Caki2 (cell line): ENCODE measurements at places on chromosomes 3 and 15. TPM values are rescaled to one million over a fixed set of nuclear protein-coding genes. Genes with fewer than 3 reads are reported as not detected.
A peak's percentile ranks its signal among the peaks of the same experiment; 100 is the strongest.

GRCh38 chr3:151964743-151965142 is 91.3 kb downstream of the SUCNR1 start:
- no peak for DNase-seq

DNA sequence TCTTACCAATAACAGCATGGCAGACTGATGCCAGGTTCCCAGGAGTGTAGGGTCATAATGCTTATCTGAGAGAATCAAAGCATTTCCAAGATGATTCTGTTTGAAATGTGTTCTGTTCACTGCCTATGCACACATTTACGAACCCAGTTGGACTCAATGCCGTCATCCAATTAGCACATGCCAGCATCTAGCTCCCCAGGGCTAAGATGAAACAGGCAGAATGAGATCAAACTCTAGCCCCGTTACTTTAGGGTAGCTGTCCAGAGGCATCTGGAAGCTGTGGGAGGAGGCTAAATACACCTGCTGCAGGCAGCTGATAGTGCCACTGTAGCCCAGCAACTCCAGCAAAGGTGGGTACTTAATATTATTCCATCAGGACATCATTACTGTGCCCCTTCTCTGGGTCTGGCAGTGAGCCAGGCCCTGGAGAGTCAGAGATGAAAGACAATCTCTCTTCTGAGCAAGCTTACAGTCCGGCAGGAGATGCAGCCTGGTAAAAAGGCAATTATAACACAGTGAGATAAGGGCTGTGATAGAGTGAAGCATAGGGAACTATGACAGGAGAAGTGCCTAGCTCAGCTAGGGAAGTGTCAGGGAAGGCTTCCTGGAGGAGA is 156.4 kb upstream of the PPP2R3A start:
- DNase-seq = no peak

- DNase-seq = no peak
These were observed 211.1 kb upstream of the ADAMTS9 start for GRCh38 chr3:64898941-64899340.

The ILDR1 gene
- not detected in 2 replicates for total RNA-seq

DNA sequence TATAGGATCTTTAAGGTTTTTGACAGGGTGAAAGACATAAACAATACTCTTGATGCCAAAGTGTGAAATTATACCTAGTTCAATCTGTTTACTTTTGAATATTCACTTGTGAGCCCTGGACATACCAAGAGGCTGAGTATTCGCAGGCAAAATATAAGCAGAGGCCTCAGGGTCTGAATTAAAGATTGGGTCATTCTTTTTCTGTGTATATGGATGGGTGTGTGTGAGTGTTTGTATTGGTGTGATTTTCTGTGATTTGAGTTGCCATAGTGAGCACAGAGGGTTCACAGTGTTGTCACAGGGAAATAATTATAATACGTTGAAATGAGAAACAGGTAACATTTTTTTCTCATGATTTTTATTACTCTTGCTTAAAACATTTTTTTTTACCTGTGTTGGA is 770.7 kb upstream of the ALCAM start:
- no peak for DNase-seq

DNA sequence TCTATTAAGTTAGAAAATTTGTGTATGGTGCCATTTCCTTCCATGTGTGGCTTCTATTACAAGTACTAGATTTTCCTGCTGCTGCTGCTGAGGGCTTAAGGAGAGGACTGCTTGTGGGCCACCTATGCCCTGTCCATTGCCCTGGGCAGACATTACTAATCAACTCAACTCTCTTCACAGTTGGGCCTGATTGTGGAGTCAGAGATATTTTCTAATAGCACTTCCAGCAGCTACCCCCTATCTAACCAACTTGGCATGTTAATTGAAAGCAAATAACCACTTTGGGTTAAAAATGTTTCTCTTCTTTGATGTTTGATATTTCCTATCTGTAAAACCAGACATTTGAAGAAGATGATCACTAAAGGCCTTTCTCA is 242.0 kb downstream of the EDEM1 start:
- DNase-seq = no peak

GRCh38 chr3:29181872-29182271 is 99.0 kb upstream of the RBMS3 start:
- no peak for DNase-seq

DNA sequence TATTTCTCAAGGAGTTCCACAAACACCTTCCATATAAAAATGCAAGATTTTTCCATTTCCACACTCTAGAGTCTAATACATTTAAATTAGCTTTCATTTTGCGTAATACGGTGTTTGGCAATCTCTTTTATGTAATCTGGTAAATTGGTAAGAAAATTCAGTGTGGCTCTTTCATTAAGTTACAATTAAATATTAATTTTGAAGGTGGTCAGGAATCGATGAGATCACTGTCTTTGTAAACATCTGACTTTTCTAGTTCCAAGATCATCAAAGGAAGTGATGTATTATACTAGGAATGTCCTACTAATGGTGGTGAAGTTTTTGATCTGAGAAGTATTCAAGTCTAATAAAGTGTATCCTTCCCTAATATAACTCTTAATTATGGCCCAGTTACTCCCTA is 1.1 kb upstream of the UTS2B start:
- peak; percentile 57 for DNase-seq

DNA sequence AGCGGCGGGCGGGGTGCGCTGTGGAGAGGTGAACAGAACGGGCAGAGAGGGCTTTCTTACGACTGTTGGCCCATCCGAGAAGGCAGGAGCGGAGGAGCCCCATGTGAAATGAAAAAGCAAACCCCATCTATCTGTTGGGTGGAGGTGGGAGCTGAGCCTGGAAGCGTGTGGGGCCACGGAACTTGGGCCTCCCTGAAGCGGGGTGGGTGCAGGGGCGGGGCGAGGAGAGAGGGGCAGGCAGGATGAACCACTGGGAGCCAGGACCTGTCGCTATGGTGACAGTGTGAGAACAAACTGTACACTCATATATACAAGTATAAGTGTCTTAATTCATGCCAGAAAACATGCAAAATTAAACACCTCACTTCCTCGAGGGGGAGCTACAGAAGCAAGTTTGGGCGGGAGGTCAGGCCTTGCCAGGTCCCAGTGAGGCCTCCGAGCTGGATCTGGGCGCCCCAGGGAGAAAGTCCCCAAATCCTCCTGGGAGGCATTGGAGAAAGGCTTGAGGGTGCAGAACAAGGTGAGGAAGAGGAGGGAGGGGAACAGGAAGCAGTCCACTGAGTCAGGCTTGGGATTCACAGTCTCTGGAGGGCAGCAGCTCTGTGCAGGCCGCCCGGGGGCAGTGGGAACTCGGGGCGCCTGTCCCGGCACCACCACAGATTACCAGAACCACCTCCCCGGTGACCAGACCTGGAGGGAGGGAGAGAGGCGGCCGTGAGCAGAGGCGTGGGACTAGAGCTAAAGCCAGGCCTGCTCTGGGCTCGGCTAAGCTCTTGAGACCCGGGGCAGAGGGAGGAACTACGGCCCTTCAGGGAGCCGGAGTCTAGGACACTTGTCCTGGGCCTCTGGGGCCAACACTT is 34.8 kb downstream of the RBPMS2 start:
- no peak for DNase-seq

- no peak for DNase-seq
These were observed 1.2 kb upstream of the SHISA5 start for GRCh38 chr3:48505146-48505545.

DNA sequence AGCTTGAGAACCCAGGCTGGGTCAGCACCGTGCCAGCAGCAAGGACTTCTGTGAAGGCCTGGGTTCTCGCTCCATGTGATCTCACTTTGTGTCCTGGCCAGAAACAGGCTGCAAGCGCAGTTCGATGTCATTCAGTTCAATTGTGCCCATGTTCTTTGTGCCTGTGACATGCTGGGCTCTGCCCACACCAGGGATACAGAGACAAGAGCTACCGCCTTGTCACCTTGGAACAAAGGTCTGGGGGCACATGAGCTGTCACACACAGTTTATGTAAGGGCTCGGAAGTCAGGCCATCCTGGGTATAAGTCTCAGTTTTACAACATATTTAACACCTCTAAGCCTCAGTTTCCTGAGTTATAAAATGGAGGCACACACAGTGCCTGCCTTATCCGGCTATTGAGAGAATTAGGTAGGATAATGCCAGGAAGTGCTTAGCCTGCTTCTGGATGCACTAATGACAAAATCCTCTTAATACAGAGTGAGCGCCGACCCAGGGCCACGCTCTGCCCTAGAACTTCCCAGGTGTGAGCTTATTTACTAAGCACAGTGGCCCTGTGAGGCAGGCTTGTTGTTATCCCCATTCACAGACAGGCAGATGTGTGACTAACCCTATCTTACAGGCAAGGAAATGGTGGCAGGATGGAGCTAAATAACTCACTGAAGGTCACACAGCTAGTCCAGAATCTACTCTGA is 50.4 kb upstream of the LIMD1 start:
- no peak for DNase-seq

The RYR3 gene
- total RNA-seq = 0.12 and 0.84 TPM in 2 replicates
